ENCODE measurements at places on chromosomes 13 and 19. TPM values are rescaled to one million over a fixed set of nuclear protein-coding genes. Genes with fewer than 3 reads are reported as not detected.

CACNG7 gene
- not detected for polyA plus RNA-seq

ACER1 gene
- 1.1 TPM for polyA plus RNA-seq

CTXN1 gene
- polyA plus RNA-seq, result not detected

CEACAM20 gene
- not detected for polyA plus RNA-seq

KCNRG gene
- 0.64 TPM for polyA plus RNA-seq

LILRA1 gene
- polyA plus RNA-seq, result not detected

COG3 gene
- polyA plus RNA-seq, result 26.5 TPM

BRCA2 gene
- 1.6 TPM for polyA plus RNA-seq

DNA sequence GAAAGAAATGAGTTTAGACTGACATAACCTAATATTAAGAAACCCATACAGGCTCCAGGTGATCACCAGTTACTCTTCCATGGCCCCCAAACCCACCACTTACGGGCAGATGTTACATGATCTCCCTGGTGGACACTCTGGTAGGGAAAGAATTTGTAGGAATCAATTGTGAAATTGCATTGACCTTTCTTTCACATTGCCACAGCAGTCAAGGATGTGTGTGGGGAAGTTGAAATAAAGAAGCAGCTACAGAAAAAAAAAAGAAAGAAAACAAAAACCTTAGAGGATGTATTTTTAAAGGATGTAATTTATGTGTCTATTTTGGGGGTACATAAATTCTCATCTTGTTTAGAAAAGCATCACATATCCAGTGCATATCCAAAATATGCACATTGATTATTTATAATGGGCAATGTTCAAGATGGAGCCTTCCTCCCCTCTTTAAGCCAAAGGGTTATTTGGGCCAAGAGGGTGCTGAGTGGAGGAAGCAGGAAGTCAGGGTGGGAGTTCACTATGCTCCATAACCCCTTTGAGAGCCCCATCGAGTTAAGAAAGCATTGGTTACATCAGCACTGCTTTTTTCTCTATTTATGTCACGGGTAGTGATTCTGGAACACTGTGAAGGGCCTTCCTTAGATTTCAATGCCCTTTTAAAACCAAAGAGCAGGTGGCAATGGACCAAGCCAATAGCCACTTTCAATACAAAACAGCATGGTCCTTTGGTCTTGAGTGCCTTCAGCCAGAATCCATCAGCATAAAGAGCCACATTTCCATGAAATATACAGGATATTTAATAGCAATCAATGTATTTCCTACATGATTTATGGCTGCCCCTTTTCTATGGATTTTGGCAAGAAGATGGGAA, 169.6 kb downstream of the LACC1 start:
- DNase-seq, result no peak

GRCh38 chr13:109476001-109476400, 310.4 kb downstream of the IRS2 start:
- DNase-seq, result no peak

DNA sequence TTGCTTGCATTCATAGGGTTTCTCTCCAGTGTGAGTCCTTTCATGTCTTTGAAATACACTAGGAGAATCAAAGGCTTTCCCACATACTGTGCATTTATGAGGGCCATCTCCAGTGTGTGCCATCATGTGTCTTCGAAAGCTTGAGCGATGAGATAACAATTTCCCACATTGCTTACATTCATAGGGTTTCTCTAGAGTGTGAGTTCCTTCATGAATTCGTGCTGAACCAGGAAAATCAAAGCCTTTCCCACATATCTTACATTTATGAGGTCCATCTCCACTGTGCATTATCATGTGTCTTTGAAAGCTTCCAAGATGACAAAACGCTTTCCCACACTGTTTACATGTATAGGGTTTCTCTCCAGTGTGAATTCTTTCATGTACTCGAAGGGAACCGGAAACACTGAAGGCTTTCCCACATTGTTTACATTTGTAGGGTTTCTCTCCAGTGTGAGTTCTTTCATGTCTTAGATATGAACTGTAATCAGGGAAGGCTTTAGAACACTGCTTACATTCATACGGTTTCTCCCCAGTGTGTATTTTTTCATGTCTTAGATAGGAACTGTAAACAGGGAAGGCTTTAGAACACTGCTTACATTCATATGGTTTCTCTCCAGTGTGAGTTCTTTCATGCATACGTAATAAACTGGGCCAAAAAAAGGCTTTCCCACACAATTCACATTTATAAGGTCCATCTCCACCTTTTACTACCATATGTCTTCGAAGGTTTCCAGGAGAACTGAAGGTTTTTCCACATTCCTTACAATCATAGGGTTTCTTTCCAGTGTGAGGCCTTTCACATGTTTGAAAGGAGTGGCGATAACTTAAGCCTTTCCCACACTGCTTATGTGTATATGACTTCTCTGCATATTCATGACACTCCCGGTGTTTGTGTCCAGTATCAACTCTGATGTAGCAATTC, 21.4 kb downstream of the ZNF44 start:
- no peak for DNase-seq

- DNase-seq, result no peak
These were observed 28.3 kb downstream of the RCBTB2 start for GRCh38 chr13:48504606-48505005.

DNA sequence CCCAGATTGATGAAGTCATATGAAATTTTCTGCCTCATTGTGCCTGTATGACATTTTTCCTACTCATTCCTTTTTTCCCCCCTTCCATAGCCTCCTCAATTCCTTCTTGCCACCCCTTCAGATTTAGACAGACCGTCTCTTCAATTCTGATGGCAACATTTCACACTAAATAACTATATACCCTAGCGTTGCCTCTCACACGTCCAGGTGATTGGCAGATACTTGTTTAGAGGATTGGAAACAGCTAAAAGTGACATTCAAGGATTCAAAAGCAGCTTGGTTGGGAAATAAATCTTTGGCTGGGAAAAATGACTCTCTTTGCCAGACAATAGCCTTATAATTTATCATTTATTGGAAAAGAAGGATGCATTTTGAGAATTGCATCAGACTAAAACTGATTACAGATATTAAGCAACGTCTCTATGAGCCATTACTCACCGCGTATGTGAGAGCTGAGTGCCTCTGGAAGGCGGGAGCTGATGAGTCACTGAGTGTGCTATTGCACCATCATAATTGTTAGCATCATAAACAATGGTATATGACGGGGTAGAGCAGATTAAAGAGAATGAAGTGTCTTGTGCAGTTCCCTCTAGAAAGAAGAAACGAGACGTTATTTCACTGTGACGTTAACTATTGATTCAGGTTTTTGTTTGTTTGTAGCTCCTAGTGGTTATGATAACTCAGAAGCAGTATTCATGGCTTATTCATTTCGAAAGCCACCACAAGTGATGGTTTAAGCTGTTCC, 61.1 kb upstream of the FAM216B start:
- DNase-seq, result no peak

DNA sequence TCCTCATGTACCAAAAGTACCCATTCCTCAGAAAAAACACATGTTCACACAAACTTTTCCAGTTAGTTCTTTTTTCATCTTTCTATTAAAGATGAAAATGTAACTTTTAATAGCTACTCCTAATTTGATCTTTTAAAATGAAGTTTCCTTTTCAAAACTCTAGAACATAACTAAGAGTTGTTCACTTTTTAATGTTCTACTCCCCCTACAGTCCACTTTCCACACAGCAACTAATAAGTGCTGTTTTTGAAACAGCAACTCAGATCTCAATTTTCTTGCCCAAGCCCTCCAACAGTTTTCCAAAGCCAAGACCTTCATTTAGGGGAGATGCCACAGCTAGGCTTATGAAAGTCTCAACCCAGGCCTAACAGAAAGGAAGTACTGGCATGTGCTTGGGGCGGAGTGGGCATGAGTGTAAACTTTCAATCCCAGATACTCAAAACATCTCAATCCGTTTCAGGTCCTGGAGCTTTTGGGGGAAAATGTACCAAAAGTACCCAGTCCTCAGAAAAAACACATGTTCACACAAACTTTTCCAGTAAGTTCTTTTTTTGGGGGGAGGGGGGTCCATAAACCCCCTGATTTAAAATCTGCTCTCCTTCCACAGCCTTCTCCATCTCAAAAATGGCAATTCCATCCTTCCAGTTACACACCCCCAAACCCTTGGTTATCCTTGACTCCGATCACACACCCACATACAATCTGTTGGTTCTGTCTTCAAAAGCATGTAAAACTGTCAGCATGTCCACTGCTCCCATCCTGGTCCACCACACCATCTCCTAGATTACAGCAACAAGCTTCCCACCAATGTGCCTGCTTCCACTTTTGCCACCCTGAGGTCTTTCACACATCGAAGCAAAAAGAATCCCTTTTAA, 2.0 kb downstream of the FBL start:
- DNase-seq, result peak; percentile 53

- no peak for DNase-seq
These were observed 81.8 kb upstream of the SIAH3 start for GRCh38 chr13:45933203-45933908.

- DNase-seq, result no peak
These were observed 25.3 kb downstream of the PIP5K1C start for GRCh38 chr19:3674784-3675543.

GRCh38 chr13:33284031-33284430, 1.5 kb downstream of the STARD13 start:
- no peak for DNase-seq

- DNase-seq, result no peak
These were observed 23.4 kb downstream of the IPO5 start for GRCh38 chr13:97976610-97977521.

- no peak for DNase-seq
These were observed 589 bp downstream of the RBM26 start for GRCh38 chr13:79405501-79405830.

GRCh38 chr19:46976845-46977320, 42.8 kb upstream of the NPAS1 start:
- DNase-seq, result no peak

DNA sequence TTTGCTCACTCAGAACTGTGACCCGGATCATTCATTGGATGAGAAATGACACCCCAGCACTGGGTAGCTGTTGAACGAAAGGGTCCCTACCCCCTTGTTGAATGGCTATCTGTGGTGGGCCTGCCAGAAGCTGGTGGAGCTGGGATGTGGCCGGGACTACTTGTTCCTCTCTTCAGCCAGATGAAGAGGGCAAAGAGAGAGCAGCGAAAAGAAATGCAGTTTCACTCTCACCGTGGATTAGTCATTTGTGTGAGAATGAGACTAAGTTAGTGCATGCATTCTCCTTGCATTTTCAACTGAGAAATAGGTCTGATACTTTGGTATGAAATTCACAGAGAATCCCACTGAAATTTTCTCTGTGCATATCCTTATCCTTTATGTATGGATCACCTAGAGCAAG, 553.1 kb downstream of the IRS2 start:
- no peak for DNase-seq

GRCh38 chr13:97422118-97423054, 11.6 kb upstream of the RAP2A start:
- DNase-seq, result no peak

DNA sequence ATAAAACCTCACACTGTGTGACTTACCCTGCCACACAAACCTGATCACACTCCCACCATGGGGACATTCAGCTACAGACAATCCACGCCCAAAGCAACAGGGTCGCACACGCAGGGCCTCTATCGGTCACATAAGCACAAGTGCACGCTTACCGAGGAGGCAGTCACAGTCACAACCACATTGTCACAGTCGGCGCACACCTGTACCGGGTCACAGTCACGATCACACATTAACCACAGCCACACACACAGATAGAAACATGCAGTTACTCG, 579 bp downstream of the ZNF566 start:
- no peak for DNase-seq

DNA sequence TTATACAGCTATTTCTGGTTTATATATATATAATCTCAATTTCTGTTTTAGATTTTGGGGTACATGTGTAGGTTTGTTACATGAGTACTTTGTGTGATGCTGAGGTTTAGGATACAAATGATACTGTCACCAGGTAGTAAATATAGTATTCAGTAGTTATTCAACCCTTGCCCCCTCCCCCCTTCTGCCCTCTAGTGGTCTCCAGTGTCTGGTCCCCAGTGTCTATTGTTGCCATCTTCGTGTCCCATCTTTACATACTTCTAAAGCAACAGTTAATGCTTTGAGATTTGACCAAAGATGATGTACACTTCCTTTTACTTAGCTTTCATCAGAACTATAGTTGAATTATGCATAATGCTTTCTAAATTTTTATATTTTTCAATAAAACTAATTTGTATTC, 1623.4 kb upstream of the PRR20A start:
- DNase-seq, result no peak

GRCh38 chr13:113546571-113547237, 37.8 kb upstream of the TFDP1 start:
- no peak for DNase-seq

GRCh38 chr19:38182536-38183210, 41.3 kb downstream of the DPF1 start:
- DNase-seq, result no peak

DNA sequence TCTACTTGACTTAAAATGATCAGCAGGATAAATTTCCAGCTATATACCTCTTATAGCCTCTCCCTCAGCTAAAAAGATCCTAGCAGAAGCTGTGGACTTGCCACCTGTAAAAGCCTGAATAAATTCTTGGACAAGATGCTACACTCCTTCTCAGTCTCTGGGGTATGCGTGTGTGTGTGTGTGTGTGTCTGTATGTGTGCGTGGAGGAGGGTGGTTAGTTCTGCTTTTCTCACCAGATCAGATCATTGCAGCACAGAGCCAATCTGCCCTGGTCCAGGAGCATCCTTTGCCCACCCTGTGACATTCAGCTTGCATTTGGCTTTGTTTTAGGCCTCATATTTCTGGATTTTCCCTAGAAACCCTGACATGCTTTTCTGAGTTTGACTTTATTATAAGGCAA, 438.3 kb downstream of the RFC3 start:
- DNase-seq, result no peak

DNA sequence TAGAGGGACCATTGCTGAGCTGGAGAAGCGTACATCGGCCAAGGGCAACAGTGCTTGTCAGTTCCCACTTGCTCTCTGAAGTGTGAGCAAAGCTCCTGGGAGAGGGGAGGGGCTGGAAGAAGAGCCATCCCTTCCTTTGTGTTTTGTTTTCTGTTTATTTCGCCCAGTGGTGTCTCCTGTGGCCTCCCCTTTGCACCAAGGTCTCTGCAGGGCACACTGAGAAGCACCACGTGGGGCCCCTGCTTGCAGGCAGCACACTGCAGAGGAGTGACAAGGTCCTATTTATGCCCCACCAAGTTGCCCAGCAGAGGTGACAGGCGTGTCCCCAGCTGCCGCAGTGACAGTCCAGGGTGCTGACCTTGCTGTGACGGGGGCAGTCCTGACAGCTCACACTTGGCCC, 24.0 kb downstream of the GRIN2D start:
- no peak for DNase-seq
